ENCODE measurements at places on chromosomes 16 and 17. TPM values are rescaled to one million over a fixed set of nuclear protein-coding genes. Genes with fewer than 3 reads are reported as not detected.

- no peak for DNase-seq
These were observed 41.1 kb downstream of the FTO start for GRCh38 chr16:53745086-53745485.

DNA sequence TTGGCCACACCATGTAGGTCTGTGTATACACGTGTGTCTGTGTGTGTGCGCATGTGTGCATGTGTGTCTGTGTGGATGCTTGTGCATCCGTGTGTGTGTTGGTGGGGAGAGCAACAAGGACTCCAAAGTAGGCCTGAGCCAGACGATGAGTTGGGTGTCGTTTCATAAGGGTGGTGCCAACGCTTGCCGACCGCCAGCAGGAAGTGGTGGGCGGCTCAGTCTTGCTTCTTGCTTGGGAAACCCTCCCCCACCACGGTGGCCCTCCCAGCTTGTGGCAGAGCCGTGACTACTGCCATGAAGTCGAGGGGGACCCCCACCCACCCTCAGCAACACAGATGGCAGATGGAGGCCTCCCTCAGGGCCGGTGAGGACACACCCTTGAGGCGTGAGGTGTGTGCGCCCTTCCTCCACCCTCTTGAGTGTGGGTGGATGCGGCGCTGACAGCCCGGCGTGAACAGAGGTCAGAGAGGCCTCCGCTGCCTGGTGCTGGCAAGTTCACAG, 17.5 kb downstream of the SBK1 start:
- DNase-seq, result no peak

GRCh38 chr16:19874851-19875546, 9.6 kb downstream of the GPRC5B start:
- DNase-seq, result no peak

GRCh38 chr17:31733326-31733725, 125.7 kb downstream of the COPRS start:
- DNase-seq, result no peak

- no peak for DNase-seq
These were observed 59.6 kb upstream of the CIBAR2 start for GRCh38 chr16:85171759-85172454.

DNA sequence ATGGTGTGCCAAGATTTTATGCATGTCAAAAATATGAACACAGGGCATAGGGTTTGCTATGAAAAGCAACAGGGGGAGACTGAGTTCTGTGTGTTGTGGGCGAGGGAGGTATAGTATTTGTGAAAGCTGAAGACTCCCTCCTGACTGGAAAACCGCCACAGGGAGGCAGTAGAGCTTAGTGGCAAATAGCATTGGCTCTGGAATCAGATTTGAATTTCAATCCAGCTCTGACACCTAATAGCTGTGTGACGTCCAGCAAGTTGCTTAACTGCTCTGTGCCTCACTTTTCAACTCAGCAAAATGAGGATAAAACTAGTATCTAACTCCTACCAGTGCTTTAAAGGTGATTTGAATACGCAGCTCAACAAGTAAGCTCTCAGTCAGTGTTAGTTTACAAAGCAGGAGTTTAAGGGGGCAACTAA, 22.0 kb downstream of the KPNA2 start:
- no peak for DNase-seq

GRCh38 chr17:28751600-28752366, 8.0 kb downstream of the TRAF4 start:
- DNase-seq, result no peak

DNA sequence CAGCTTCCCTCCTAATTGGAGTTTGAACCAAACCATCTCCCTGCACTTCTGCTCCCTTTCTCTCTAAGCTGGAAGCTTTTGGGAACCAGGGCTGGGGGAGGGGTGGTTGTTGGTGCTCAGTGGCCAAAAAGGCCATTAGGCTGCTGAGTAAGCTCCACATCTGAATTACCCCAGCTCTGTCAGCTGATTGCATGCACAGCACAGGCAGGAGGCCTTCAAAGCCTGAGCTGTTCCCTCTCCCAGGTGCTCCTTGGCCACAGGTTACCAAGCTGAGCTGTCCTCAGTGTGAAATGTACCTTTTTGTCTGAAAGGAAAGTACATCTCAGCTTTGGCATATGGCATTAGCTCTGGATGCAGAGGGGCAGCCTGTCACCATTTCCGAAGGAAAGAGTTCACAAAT, 6.2 kb upstream of the TBKBP1 start:
- no peak for DNase-seq

GRCh38 chr16:74224828-74225612, 71.6 kb upstream of the PSMD7 start:
- no peak for DNase-seq

DNA sequence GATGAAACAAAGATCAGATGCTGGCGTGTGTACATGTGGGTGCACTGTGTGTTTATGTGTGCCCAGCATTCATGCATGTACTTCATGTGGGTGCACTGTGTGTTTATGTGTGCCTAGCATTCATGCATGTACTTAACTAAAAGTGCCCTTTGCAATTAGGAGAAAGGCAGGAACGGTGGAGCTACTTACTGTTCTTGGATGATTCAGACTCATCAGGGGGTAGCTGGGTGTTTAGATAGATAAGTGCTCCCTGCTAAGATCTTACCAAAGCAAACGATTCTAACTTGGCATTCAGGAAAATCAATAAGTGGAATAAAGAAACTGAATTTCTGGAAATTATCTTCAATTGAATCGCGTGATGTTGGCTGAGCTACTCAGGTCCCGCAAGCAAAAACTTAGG, 8.6 kb upstream of the MYH2 start:
- DNase-seq, result no peak

DNA sequence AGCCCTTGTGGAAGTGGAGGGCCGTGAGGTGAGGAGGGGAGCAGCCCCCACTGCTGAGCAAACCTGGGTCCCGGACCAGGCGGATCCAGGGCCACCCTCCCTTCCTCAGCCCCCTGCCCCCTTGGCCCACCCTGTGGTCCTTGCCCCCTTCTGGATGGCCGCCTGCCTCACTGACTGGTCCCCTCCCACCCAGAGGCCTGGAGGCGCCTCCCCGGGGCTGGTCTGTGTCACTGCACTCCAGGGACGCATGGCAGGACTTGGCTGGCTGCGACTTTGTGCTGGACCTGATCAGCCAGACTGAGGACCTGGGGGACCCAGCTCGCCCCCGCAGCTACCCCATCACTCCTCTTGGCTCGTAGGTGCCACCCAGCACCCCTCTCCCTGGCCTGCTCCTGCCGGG, 19.2 kb upstream of the SMIM5 start:
- no peak for DNase-seq

DNA sequence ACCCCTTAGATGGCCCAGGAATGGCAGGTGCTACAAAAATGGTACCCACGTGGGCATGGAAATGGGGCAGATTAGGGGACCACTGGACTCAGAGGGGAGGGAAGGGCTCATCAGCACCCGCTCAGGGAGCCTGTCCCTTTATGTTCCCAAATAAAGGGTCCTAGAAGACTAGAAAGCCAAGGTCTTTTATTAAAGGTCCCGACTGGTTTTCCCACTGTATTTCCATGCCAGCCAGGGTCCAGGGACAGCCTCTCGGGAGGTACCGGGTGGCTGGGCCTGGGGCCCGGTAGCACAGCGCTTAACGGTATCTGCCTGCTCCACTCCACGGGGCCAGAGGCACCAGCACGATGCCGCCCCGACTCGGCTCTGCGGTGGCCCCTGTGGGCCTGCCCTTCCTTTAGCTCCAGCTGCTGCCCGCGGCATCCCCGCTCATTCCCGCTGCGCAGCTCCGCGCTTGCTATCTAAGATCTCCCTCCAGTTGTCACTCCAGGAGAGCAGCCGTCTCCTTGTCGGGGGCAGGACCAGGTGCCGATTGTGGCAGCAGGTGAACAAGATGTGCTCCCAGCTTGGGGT, 1.4 kb downstream of the NT5C start:
- DNase-seq, result no peak

- no peak for DNase-seq
These were observed 19.8 kb upstream of the ADGRG1 start for GRCh38 chr16:57608462-57609113.

GRCh38 chr16:68936736-68937631, 93.7 kb downstream of the TANGO6 start:
- DNase-seq, result no peak

GRCh38 chr17:79646721-79647455, 36.0 kb upstream of the RBFOX3 start:
- DNase-seq, result no peak

- DNase-seq, result no peak
These were observed 5.2 kb downstream of the PECAM1 start for GRCh38 chr17:64385187-64386083.

DNA sequence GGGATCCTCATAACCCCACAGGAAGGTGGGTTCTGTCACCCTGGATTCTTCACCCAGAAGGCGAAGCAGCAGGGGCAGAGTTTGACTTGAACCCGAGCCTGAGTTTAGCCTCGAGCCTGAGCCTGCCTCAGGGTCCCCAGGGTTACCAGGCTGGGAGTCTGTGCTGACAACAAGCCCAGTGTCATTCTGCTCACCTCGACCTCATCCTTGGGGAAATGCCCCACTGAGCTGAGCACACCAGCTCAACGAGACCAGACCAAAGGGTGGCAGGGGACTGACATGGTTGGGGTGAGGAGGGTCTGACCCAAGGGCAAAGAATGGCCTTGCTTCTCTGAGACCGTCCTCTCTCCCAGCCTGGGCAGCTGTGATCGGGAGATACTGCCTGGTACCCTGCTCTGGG, 20.2 kb downstream of the CACNG4 start:
- no peak for DNase-seq

DNA sequence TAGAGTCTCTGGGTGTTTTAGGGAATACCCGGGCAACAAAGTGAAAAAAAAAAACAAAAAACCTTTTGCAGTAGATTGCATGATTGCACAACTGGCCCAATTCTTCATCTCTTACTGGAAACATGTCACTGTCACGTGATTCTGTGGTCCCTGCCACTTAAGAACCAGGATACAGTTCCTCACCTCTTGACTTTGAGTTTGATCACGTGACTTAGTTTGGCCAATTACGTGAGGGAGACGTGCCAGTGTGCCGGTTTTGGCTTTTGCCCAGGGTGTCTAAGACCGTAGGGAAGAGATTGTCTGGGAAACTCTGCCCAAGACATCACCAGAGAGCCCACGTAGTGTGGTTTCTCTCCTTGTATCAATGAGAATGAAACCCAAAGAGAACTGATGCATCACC, 88.7 kb downstream of the GRIN2A start:
- no peak for DNase-seq

DNA sequence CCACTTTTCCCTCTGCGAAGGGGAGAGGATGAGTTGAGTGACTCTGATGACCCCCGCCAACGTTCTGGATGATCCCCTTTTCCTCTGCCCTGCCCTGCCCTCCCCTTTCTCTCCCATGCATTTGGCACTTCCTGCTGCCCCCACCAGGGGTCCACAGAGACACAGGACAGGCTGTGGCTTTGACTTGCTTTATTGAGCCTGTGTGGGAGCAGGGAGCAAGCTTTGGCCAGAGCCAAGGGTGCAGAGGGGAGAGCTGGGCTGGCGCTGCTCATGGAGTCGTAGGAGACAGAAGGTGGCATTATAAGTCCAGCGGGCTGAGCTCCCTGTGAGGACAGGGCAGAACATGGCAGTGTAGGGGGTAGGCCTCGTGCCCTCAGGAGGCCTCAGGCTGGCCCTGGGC, 1.6 kb downstream of the PPY start:
- DNase-seq, result no peak

CD300E gene
- polyA plus RNA-seq, result 0.29 TPM

CHD9NB gene
- polyA plus RNA-seq, result 9.0 TPM

TEKT1 gene
- polyA plus RNA-seq, result 1.2 TPM

SLC38A8 gene
- not detected for polyA plus RNA-seq

TADA2A gene
- 26.5 TPM for polyA plus RNA-seq

LYRM9 gene
- 19.4 TPM for polyA plus RNA-seq

SHISA9 gene
- 4.6 TPM for polyA plus RNA-seq

SLC16A6 gene
- 0.85 TPM for polyA plus RNA-seq

KRTAP4-5 gene
- polyA plus RNA-seq, result not detected

TSNAXIP1 gene
- polyA plus RNA-seq, result 7.8 TPM
